ENCODE measurements at places on chromosomes 1 and 21.

- no peak for DNase-seq
Observed at GRCh38 chr1:174217248-174217647, 57.9 kb downstream of the RABGAP1L start.

DNA sequence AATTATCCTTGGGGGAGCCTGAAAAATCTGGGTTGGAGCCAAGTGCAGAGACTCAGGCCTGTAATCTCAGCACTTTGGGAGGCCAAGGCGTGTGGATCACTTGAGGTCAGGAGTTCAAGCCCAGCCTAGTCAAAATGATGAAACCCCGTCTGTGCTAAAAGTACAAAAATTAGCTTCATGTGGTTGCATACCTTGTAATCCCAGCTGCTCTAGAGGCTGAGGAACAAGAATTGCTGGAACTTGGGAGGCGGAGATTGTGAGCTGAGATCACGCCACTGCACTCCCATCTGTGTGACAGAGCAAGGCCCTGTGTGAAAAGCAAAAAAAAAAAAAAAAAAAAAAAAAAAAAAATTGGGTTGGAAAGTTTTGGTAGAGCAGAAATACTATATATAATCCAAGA, 1563.6 kb upstream of the PRMT6 start:
- DNase-seq = no peak

- peak; percentile 35 for DNase-seq
Observed at GRCh38 chr1:15311880-15312279, 64.9 kb downstream of the FHAD1 start.

DNA sequence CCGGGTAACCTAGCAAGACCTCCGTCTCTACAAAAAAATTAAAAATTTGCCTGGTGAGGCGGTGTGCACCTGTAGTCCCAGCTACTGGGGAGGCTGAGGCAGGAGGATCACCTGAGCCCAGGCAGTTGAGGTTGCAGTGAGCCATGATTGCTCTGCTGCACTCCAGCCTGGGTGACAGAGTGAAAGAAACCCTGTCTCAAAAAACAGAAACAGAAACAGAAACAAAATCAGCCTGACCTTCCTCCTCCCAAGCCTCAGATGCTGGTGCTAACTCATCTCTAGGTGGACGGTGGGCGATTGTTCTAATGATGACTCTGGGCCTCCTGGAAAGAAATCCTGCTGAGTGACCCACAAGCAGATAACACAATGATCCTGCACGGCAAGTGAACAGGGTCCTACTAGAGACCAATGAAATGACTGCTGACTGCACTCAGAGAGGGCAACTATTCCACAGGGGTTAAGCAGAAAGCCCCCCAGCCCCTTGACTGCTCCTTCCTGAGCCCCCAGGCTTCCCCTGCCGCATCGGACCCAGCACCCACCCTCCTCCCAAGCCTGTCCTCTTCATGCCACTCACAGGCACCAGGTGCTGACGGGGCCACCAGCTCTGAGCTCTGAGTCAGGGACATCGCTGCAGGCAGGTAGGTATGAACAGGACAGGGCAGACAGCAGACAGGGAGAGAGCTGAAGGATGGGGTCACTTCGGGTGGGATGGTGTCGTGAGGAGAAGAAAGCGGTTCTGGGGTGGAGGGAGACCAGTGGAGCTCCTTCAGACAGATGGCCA, 27.8 kb upstream of the LRRC38 start:
- no peak for DNase-seq

DNA sequence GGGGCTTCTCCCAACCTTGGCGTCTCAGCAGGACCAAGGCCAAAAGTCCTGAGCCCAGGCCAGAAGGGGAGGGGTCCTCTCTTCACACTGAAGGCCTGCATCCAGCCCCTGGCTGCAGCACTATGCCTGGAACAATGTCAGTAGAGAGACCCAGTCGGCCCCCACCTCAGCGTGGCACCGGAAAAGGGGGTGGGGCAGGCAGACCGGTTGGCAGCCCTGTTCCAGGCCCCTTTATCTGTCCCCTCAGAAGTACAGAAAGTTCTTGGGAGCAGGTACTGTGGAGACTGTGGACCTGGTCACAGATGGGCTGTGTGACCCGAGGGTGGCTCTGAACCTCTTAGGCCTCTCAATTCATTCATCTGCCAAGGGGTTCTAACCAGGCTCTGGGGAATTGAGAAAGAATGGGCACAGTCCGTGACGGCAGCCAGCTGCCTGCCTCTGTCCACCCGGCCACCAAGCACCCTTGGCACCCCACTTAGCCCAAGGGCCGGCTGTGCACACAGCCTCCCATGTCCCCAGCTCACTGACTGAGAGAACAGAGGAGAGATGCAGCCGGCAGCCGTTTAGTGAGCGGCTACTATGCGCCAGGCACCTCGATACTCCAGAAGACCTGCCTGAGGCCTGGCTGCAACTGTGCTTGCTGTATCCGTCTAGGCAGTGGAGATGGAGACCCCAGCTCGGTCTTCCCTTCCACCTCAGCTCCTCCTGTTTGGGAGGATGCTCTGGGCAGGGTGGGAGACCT, 23.9 kb downstream of the RUNX3 start:
- no peak for DNase-seq

DNA sequence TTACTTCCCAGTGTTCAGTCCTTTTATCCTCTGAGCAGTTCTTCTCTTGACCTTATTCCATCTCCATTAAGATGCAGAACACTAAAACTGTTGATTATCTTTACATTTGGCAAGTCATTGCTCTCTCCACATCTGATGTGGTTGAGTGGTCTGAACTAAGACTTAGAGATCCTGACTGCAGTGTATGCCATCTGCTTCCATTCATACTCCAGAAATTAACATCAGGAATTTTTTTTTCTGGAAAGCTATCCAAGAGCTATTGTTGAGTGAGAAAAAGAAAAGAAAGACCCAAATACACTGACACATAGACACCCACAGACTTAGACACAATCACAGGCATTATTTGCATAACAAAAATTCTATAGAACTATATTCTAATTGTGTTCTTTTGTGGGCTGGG, 3.7 kb upstream of the TRIM62 start:
- DNase-seq = no peak

- no peak for DNase-seq
Observed at GRCh38 chr21:23921670-23922418, 1685.4 kb downstream of the MRPL39 start.

Measured in A172 (cell line).